ENCODE measurements at places on chromosomes 6 and 20. TPM values are rescaled to one million over a fixed set of nuclear protein-coding genes. Genes with fewer than 3 reads are reported as not detected.

DNA sequence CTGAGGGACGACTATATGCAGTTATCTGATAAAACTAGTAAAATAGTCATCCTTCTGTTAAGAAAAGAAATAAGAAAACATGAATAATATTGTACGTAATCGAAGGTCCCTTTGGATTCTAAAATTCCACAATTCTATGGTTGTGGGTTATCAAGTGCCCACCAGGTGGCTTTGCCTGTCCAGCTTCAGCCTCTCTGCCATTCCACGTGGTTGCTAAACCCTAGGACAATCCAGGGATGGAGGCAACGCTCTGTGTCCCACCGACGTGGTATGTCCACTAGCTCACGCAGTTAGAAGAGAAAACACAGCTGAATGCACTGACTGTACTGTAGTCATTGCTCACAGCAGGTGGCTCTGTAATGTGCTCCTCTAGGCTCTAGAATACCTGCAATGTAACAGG, 349.3 kb downstream of the FARS2 start:
- no peak for DNase-seq

DNA sequence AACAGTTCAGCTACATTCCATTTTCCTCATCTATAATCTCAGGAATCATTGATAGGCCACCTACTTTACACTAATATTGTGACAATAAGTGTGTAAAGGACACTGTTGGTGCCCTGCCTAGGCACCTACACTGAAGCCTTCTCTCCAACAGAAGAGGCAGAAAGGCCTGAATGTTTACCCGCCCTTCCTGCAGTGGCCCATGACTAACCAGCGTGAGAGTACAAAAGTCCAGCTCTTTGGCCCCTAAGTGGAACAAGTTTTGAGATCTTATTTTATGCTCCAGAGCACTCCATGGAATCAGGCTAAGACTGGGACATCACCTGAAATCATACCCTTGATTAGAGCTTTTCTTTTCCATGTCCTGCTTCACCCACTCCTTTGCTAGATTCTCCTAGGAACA, 359.7 kb downstream of the ARHGAP18 start:
- no peak for DNase-seq

AGER gene
- total RNA-seq: 6.1 TPM

CYP24A1 gene
- not detected for total RNA-seq

Measured in glomerular endothelial cell (primary cell).